ENCODE measurements at places on chromosomes 1 and 21.

DNA sequence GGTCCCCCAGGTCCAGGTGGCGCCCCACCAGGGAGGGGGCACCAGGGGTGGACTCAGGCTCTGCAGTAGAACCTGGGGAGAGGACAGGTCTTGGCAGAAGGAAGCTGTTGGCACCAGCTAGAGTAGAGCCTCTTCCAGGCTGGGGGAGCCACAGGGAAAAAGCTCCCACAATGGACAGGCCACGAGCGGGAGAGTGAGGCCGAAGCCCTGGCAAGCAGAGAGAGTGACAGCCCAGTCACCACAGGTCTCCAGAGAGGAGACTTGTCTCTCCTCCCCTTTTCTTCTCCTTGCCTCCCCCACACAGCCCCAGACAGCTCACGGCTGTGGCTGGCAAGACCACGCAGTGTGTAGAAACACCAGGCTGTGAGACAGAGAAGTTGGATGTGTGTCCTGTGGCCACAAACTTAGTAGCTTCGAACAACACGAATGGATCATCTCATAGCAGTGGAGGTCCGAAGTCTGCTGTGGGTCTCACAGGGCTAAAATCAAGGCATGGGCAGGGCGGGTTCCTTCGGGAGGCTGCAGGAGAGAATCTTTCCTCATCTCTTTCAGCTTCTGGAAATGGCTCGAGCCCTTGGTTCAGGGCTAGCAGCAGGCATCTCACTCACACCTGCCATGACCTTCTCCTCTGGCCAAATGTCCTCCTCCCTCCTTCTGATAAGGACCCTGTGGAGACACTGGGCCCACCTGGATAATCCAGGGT lies 3.3 kb downstream of the KRTAP12-4 start:
- no peak for DNase-seq

- DNase-seq = no peak
These were observed 30.3 kb downstream of the TMCO4 start for GRCh38 chr1:19769211-19769932.

GRCh38 chr21:41600116-41600515 lies 92.2 kb upstream of the TMPRSS2 start:
- no peak for DNase-seq

GRCh38 chr1:22490309-22490708 lies 38.7 kb downstream of the ZBTB40 start:
- DNase-seq = no peak

DNA sequence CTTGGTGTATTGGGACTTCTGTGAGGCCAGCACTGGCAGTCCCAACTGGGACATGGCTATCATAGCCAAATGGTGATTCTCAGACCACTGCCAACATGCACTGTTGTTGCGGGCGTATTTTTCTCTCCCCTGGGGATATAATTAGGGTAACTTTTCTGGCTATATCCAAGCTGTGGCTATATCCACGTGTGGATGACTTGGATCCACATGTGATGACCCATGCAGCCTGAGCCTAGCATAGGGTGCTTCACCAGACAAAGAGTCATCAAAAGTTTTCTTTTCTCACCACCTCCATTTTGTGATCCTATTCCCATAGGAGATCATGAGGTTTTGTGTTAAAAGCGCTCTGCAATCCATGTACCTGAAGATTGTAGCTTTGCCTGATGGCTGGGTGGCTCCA lies 51.2 kb upstream of the CSF3R start:
- no peak for DNase-seq

DNA sequence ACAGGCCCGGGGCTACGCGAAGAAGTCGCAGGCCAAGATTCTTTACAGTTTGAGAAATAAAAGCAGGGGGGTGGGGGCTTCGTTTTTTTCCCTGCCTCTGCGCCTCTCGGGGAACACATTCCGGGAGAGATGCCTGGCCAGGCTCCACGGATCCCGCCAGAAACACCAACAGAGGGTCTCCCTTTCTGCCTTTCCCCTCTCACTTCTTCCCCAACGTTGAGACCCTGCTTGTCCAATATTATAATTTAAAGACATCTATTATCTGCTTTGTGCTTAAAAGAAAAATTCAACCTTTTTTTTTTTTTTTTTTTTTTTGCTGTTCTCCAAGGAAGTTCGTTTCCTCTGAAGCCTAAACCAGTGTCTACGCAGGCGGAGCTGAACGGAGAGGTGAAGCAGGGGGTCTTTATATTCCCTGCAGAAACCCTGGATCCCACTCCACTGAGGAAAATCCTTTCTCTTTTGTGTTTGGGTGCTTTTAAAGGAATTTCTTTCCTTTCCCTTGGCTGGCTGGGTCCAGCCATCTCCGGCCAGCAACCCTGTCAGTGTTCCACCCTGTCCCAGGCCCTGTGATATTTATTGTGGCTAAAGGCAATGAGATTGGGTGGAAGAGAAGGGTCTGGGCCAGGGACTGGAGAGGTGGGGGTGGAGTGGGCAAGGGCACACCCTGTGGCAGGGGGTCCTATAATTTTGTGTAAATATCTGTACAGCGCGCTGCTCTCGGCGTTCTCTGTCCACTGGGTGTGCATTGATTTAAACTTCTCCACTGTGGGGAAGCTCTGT lies 2.2 kb downstream of the FOXD2 start:
- DNase-seq = no peak

DNA sequence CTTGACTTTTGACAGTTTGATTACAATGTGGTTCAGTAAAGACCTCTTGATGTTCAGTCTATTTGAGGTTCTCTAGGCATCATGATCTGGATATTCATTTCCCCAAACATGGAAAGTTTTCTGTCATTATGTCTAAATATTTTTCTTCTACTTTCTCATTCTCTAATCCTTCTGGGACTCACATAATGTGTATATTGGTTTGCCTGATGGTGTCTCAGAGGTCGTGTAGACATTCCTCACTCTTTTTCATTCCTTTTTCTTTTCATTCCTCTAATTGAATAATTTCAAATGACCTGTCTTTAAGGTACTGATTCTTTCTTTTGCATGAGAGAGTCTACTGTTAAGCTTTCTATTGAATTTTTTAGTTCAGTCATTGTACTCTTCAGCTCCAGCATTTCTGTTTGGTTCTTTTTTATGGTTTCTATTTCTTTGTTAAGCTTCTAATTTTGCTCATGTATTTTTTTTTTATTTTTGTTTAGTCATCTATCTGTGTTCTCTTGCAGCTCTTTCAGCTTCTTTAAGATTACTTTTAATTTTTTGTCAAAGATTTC lies 158.4 kb downstream of the GDAP2 start:
- DNase-seq = no peak

- no peak for DNase-seq
These were observed 26.4 kb downstream of the KRTAP10-1 start for GRCh38 chr21:44513389-44514217.

- no peak for DNase-seq
These were observed 333.1 kb upstream of the CHRM3 start for GRCh38 chr1:239053279-239053678.

DNA sequence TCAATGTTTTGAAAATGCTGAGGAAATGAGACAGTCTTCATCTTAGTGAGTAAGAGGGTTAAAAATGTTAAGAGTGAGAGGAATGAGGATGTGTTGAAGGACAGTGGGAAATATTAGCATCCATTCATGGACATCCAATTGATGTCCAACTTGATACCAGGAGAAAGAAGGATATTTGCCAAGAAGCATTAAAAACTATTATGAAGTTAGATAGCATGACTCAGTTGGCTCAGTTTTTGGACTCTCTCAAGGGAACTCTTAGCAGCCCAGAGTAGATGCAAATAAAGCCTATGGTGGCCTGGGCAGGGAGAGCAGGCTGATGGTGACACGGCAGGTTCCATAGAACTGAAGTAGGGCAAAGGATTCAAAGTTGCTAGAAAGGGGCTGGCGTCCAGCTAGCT lies 171.0 kb downstream of the ZZZ3 start:
- DNase-seq = no peak

DNA sequence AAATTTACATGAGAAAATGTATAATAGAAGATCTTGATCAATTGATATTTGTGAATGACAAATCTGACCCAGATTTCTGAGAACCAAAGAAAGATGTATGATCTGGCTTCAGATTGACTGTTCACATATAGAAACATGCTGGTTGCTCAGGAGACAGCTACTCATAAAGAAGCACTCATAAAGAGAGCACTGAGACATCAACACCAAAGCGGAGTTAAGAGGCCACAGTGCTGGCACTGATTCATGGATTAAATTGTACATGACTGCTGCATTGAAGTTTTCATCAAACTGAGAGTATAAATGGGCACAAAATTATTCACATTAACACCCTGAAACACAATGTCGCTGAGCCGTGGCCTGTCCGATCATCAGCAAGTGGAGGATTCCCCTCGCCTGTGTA lies 46.2 kb downstream of the SH3GLB1 start:
- DNase-seq = no peak

GRCh38 chr21:46187261-46187660 lies 3.0 kb upstream of the SPATC1L start:
- no peak for DNase-seq

DNA sequence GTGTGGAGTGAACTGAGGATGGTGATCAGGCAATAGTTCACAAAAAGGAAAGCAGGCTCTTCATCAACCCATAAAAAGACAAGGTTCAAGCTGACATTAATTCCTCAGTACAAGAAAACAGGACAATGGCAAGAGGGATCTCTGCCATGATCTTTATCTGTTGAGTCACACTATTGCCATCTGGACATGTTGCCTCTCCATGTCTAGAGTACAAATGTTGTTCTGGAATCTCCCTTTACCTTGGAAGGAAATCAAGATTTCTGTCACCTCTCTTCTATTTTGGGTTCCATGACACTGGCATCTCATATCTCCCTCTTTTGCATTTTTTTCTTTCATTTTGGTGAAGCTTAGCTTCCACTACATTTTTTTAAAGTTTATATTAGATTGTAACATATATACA lies 329.1 kb downstream of the USP25 start:
- no peak for DNase-seq

DNA sequence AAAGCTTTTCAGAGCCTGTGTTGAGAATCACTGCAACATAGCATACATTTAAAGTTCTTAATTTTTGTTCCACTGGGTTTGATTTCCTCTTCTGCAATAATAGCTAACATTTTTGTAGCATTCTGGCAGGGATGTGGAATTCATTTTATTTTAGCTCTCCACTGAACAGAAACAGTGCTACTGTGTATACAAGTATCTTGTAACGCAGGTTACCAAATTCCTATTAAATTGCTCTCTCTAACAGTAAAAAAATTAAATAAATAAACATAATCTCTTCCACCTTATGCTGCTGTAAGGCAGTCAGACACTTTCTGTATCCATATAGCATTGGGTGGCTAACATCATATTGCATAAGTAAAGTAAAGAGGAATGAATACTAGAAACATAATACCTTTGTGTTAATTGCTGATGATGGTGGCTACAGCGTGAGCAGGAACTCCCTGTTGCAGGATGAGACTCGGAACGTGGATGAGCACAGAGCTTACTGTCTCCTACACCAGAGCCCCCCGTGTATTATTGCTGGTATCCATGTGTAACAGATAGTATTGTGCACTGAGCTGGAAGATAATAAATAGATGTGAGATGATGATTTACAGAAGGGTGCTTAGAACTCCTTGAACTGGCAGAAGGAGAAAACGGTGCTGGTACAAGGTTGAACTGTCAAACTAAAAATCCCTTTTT lies 276.9 kb upstream of the SNX7 start:
- no peak for DNase-seq

GRCh38 chr1:3369446-3370076 lies 84.9 kb upstream of the ARHGEF16 start:
- no peak for DNase-seq

- no peak for DNase-seq
These were observed 9.6 kb upstream of the GUCA2A start for GRCh38 chr1:42173961-42174735.

GRCh38 chr1:221573756-221574155 lies 168.1 kb downstream of the DUSP10 start:
- DNase-seq = no peak

Data from Jurkat, Clone E6-1 (cell line).